ENCODE measurements at places on chromosomes 6 and 20.

GRCh38 chr6:150697515-150697914, 97.8 kb downstream of the PLEKHG1 start:
- DNase-seq, result no peak

GRCh38 chr20:20603339-20603990, 109.0 kb downstream of the RALGAPA2 start:
- peak; percentile 22 for DNase-seq

- peak; percentile 76 for DNase-seq
Observed at GRCh38 chr6:34056305-34057108, 89.4 kb downstream of the GRM4 start.

GRCh38 chr6:121443971-121444541, 8.6 kb downstream of the GJA1 start:
- DNase-seq, result peak; percentile 40

DNA sequence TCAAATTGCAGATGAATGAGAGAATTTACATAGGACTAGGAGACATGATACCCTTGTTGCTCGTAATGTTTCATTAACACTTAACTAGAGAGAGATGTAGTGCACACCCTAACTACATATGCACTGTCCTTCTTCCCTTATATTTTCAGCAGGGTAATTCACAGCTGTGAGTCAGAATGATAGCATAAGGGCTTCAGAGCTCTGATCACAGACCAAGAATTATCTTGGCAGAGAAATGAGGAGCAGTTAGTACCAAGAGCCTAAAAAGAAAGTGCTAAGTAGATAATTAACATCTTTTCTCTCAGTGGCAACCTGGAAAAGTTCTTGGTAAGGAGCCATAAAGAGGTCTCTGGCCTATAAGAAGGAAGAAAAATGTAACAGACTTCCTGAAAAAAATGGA, 35.8 kb downstream of the GRIK2 start:
- no peak for DNase-seq

- DNase-seq, result no peak
Observed at GRCh38 chr6:139722530-139722929, 348.1 kb upstream of the CITED2 start.

- DNase-seq, result no peak
Observed at GRCh38 chr20:63503524-63503923, 4.6 kb upstream of the EEF1A2 start.

DNA sequence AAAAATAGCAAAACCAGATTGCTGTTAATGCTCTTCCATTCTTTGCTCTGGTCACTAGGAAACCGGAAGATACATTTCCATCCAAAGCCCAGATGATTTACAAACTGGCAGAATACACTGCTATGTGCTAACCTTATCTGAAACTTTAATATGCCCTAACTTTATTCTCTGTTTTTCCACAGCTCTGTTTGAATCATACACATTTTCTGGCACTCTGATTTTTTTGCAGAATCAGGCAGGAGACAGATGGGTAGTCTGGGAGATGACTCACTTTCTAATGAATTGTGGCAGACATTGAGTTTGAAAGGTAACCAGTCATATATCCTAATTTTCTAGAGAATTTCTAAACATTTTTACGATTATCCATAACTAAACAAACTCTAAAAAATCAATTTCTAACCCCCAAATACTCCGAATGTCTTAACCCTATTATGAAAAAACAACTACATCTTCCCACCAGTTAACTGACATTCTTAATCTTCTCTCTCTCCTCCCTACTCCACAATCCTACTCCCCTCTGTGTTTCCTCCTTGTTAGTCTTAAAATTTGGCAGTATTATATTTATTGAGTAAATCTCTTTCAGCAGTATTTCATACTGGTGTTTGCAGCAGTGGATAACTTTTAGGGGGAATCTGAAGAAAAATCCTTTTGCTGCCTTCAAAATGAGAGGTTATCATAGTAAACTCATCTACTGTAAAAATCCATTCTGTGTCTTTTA, 63.5 kb downstream of the MAN1A1 start:
- no peak for DNase-seq

DNA sequence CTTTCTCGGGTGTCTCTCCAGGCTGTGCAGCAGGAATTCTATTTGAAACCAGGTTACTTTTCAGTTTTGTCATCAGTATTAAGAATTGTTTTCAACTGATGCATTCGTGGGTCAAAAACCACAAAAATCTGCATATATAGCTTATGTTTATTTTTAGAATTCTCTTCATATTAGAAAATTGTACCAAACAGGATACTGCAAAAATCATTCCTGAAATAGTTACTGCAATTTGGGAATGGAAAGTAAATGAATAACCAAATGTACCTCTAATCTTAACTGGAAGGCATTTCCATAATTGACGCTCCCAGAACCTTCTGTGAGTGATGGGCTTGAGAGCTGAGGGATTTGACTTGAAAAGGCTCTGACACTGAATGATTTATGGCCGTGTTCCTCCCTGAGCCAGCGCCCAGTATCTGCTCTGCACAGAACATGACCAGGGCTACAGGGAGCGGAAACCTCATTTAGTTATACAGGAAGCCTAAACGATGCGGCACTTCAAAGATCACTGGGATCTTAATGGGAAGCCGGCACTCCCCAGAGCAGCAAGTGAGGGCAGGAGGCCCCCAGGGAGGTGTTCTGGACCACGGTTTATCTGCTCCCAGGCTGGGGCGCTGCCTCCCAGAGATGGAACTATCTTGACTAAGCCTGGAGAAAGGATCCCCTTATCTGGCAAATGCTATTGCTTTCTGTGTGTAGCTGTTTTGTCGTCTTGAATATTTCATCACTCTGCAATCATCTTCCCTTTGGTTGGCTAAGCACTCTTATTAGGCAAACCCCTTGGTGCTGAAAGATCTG, 446.0 kb downstream of the QKI start:
- no peak for DNase-seq

DNA sequence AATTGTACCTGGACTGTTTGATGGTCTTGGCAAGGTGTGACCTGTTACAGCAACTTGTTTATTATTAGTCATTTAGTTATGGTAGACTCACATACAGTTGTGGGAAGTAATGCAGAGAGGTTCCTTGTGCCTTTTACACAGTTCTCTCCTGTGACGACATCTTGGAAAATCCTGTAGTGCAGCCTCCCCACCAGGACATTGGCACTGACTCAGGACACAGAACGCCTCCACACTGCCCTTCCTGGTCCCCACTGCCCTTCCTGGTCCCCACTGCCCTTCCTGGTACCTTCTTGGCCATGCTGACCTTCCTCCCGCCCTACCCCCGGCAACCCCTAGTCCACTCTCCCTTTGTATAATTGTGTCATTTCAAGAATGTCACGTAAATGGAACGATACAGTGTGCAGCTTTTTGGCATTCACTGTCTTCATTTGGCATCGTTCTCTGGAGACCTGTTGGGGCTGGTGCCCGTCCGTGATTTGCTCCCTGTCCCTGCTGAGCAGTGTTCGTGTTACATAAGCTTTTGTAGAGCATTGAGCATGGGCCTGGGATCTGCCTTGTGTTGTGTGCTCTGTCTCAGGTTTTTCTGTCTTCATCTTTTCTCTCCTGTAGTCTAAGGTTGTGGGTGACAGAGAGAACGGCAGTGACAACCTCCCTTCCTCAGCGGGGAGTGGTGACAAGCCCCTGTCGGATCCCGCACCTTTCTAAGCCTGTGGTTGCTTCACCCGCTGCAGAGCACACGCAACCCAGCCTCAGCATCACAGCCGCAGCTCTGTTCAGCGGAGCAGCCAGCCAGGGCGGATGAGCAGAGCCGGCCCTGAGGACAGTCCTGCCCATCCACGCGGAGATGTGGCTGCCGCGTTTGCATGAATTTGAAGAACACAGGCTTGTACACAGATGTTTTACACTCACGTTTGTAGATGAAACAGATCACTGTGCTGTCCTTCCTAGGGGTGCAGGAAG, 5.4 kb upstream of the DNAJC5 start:
- no peak for DNase-seq

DNA sequence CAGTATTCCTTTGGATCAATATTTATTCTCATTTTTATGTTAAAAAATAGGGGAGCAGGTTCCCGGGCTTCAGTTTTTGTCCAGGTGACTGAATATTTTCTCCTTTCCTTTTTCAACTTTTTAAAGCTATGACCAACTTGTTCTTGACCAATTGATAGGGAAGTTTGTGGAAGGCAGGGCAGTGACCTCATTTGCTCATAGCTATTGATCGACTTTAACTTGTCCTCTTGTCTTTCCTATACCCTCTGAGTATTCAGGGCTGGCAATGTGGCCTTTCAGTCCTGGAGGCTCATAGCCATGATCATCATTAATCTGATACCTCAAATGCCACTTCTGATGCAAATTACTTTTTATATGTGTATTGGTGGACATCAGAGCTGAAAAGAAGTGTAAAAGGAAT, 448.8 kb downstream of the KIF16B start:
- DNase-seq, result no peak

- no peak for DNase-seq
Observed at GRCh38 chr6:138104618-138105213, 2.5 kb downstream of the PERP start.

GRCh38 chr6:32190911-32191677, 1.1 kb upstream of the PBX2 start:
- no peak for DNase-seq

DNA sequence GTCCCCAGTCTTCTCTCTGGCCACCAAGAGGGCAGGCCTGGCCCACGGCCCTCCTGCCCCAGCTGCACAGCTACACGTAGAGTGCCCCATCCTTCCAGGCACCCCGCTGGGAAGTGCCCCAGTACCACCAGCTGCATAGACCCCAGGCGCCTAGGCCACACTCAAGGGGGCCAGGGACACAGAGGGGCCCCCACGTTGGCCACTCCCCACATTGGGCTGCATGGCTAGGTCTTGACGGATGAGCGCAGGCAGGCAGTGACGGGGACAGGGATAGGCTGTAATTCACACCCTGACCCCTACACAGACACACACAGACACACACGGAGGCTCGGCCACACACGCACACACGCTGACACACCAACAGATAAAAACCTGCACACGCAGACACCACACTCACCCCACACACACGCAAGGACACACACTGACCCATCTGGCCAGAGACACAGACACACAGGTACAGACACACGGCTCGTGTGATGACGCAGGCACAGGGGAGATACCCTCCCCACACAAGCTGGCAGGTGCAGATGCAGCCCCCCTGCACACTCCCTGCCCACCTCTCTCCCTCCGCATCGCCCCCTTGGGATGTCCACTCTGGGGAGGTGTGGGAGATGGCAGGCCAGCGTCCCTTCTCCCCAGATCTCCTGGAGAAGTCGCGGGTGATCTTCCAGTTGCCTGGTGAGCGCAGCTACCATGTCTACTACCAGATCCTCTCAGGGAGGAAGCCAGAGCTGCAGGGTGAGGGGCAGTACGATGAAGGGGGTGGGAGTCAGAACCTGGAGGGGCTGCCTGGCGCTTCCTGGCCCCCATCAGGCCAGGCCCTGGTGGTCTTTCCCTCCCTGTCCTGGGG, 30.0 kb downstream of the MYH7B start:
- DNase-seq, result no peak

DNA sequence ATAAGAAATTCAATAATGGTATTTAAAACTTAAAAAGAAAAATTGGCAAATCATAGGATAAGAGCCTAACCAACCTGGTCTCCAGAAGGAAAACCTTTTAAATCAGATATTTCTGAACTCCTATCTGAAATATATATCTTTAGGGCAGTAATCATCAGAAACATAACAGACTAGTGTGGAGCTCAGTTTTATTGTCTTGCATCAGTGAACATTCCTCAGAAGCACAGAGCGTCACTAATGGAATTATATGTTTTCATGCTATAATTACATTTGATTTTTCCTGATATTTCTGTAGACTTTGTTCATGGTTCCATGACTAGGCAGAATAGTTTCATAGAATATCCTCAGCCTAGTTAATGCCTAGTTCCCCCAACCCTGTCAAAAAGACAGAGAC, 262.2 kb downstream of the EYA4 start:
- DNase-seq, result peak; percentile 36

DNA sequence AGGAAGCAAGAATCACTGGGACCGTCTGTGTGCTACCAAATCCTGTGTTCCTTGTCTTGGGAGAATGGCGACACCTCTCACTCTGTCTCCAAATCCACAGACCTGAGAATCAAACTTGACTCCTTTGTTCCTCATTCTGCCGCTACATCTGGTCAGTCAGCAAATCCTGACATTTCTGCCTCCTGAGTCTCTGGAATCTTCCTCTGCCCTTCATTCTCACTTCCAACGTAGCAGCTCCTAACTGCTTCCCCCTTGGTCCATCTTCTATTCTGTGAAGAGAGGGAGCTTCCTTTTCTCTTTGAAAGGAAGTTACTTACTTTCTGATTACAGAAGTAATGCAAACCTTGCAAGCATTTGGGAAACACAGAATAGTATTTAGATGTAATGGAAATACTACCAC, 37.7 kb downstream of the SYTL3 start:
- DNase-seq, result no peak

DNA sequence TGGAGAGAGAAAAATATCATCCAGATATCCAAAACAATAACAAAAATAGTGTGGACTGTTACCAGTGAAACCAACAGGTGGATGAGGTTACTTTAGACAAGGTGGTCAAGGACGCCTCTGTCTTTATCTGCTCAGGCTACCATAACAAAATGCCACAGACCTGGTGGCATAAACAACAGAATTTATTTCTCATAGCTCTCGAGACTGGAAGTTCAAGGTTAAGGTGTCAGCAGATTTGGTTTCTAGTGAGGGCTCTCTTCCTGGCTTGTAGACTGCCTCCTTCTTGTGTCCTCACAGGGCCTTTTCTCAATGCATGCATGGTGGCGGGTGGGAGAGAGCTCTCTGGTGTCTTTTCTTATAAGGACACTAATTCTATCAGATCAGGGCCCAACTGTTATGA, 21.1 kb upstream of the LBP start:
- no peak for DNase-seq

GRCh38 chr6:14118446-14118845, 874 bp downstream of the CD83 start:
- no peak for DNase-seq

DNA sequence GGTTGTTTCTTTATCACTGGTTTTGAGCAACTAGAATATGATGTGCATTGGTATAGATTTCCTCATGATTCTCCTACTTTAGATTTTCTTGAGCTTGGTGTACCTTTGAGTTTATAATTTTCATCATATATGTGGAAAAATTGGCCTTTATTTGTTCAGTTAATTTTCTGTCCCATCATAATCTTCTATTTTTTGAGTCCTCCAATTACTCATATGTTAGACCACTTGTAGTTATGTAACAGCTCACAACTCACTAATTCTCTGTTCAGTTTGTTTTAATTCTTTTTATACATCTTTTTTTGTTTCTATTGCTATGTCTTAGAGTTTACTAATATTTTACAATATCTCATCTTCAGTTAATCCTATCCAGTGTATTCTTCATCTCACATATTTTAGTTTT, 81.3 kb upstream of the LAMA2 start:
- no peak for DNase-seq

- no peak for DNase-seq
Observed at GRCh38 chr6:129279343-129280292, 396.7 kb downstream of the LAMA2 start.

DNA sequence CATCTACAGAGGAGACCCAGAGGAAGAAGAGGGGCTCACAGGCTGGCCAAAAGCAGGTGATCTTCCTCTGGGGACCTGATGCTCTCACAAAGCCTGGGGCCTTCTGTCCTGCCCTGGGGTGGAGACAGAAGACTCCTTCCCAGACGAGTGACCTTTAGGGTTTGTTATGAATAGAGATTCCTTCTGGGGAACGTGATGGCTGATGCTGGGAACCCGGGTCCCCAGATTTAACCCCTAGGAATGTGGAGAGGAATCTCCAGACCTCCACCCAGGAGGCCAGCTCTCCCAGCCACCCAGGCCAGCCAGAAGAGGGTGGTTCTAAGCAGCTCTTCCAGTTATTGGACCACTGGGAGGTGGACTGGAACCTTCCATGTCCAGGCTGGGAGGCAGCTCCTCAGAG, 16.8 kb upstream of the CCN5 start:
- no peak for DNase-seq

Measured in left kidney (tissue), 8 donors.